ENCODE measurements at places on chromosomes 1 and 21.

GRCh38 chr1:4756851-4757580, 102.6 kb downstream of the AJAP1 start:
- no peak for DNase-seq

GRCh38 chr1:230855886-230856285, 12.4 kb downstream of the C1orf198 start:
- no peak for DNase-seq

GRCh38 chr1:157641177-157641576, 43.3 kb upstream of the FCRL4 start:
- DNase-seq: no peak

GRCh38 chr1:209613400-209614150, 30.1 kb downstream of the CAMK1G start:
- DNase-seq: no peak

DNA sequence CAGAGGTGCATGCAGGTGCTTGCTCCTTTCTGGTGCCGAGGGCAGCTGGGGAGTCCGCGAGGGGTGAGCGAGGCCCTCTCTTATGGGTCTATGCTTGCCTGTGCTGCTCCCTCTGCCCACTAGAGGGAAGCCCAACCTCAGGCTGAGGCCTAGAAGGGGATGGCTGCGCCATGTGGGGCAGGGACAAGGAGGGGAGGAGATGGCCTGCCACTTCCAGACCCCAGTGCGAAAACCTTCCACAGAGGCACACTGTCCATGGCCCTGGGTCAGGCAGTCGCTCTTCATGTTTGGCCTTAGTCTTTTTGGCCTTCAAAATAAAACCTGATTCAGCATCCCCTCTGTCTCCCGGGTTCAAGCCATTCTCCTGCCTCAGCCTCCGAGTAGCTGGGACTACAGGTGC, 14.0 kb downstream of the RHBG start:
- DNase-seq: peak; percentile 19

DNA sequence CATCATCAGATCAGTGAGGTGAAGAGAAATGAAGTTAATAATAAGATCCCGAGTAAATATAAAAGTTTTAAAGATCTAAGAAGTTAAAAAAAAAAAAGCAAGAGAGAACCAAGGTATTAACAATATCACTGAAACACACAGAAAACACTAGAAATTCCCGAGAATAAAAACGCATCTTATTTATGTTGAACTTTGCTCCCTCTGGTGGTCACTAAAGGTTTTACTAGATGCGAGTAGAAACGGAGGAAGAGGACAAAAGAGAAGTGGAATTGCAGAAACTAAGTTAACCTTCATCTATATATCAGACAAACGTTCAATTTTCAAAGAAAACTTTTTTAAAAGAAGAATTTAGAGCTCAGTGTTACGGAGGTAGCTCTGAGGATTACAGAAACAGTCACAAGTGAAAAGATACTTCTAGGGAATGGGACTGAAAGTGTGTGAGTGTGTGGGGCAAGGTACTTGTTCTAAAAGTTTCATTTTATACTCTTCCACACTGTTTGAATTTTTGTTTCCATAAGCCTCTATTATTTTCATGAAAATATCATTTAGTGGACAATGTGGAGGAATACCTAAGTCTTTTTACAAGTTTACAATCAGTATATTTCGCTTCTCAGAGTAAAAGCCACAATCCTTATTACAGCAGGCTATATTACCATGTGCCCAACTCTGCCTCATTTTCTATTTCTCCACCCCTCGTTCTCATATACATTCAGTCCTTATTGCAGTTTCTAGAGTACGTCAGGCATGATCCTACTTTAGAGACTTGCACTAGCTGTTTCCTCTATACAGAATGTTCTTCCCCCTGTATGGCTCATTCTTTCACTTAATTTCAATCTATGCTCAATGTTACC, 19.7 kb downstream of the ACBD6 start:
- DNase-seq: no peak

- no peak for DNase-seq
These were observed 4.2 kb downstream of the FMO1 start for GRCh38 chr1:171252482-171252881.

DNA sequence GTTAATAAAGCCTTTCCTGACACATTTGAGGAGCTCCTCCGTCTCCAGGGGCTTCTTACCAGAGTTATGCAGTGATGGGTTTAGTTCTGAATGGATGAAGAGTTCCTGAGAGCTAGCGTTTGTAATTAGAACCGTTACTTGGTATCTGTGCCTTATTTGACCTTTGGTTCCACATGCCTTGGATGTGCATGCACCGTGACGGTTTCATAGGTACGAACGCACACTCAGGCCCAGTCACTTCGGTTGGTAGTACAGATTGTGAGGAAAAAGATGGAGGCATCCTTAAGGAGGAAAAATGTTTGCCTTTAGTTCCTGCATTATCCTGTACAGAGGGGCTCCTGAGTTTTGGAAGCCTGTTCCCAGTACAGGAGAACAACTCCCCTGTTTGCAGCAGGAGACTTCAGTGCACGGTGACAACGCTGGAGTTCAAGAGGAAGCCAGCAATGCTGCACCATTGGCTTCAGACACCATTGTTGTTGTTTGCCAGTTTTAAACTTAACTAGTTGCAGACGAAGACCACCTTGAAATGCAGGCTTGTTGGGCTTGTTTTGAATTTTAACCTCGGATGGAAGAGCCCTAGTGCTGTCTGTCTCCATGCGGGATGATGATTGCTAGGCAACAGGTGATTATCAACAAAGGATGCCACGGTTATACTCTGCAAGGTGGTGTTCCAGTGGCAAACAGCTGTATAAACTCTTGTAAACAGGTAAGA, 8.2 kb downstream of the RBM15 start:
- DNase-seq: no peak

GRCh38 chr1:215476541-215476940, 90.6 kb upstream of the KCTD3 start:
- DNase-seq: no peak

- DNase-seq: no peak
These were observed 1.9 kb downstream of the AKR7A2 start for GRCh38 chr1:19310061-19310460.

DNA sequence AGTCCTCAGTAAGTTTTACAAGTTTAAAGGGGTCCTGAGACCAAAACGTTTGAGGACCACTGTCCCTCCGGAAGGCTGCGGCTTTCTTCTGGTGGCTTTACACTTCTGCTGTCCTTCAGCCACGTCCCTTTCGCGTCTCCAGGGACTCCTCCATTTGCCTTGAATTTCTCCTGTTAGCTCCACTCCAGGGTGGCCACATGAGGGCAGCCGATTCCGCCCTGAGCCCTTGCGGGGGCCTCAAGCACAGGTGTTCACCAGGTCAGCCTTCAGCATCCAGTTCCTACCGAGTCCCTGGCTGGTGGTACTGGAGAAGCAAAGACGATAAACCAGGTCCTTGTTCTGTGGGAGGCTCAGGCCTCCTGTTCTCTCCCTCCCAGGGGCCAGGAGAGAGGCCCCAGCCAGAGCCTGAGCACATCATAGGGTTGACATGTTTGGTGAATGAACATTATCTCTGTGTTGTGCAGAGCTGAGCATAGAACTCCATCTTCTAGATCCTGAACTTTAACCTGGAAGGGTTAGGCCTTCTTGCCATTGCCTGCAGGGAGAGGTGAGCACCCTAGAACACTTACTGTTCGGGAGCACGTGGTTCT, 27.4 kb upstream of the COQ8A start:
- no peak for DNase-seq

- no peak for DNase-seq
These were observed 5.4 kb downstream of the ZSWIM5 start for GRCh38 chr1:45200906-45201500.

DNA sequence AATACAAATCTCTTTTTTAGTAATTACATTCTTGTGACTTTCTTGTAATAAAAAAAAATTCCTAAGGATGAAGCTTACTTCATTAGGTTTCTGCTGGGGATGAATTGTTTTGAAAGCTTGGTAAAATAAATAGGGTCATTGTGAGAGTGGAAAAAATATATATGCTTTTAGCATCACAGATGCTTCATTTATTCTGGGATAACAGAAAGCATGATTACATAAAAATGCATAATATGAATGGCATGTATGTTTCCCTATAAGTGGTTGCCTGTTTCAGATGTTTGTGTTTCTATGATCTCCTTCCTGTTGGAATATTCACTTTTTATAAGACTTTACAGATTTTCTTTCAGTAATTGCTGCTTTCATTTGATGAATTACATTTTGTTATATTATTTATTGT, 42.3 kb downstream of the HMCN1 start:
- no peak for DNase-seq

GRCh38 chr1:50985094-50985493, 15.0 kb downstream of the CDKN2C start:
- no peak for DNase-seq

- DNase-seq: no peak
These were observed 392.9 kb downstream of the DSCAM start for GRCh38 chr21:40454057-40454456.

GRCh38 chr1:170395149-170395548, 136.8 kb upstream of the GORAB start:
- DNase-seq: no peak

DNA sequence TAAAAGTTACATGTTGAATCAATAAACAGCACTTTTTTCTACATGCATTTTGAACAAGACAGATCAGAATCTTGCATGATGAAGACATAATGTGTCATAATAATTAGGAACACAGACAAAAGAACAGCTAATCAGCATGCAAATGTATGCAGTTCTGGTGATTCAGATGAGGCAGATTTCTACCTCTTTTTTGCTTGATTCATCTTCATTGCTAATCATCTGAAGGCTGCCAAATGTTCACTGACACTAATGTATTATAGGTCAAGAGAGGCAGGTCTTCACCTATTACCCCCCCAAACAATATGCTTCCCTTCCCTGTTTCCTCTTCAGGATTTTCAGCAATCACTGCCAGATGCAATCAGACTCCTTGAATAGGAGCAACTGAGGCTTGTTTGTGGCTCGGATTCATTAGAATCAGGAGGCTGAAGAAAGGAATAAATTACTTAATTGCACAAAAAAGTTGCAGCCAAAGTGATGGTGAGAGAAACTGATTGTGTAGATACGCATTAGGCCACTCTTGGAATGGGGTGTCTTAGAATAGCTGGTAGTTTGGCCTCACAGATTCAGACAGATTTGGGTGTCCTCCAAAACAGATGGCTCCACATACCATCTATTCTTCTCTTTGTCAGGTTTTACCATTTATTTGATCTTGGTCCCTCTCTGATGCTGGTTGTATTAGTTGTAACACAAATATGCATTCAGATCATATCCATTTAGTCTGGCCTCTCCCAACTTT, 275.4 kb downstream of the RPS6KC1 start:
- no peak for DNase-seq

- DNase-seq: no peak
These were observed 77.0 kb upstream of the FGGY start for GRCh38 chr1:59219916-59220315.

DNA sequence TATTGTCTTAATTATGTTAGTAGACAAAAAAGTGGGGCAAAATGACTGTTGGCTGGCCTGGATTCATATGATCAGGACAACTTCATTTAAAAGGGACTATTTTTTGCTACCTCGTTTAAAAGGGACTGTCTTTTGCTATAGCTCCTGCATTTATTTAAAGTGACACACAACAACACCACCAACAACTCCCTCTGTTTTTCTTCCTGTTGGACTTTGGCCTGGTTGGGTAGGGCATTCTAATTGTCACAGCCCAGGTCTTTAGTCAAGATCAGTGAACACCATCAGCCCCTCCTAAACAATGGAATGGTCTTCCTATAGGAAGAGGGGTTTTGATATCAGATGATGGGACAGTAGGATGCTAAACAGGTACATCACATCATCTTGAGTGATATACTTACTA, 241.8 kb downstream of the GPR52 start:
- no peak for DNase-seq

DNA sequence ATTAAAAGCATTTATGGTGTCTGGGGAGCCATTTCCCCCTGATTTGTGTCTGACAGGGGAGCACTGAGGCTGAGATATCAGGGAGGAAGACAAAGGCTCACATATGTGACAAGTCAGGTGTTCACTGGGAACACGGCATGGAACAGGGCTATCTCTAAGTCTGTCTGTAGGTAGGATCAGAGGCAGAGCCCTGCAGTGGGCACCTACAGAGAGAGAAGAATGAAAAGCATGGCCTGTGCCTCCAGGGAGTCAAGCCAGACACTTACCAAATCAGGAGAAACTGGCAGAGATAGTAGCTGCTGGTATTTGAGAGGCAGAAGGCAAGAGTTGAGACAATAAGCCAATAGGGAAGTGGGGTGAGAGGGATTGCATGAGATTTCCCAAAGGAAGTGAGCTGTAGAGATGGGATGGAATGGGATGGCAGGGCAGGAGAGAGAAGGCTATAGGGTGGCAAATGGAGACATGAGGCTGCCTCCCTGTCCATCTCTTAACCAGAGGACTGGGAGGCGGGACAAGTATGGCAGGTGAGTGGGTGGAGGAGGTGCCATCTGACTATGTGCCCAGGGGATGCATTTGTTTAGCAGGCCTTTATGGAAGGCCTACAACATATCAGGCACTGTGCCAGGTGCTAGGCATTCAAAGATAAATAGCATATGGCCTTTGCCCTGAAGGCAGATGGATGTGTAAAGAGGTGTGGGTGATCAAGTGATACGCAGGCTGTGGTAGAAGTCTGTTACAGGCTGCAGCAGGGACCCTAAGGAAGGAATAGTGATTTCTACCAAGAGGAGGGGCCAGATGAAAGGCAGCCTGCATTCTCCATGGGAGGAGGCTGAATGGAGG, 136.2 kb upstream of the IPO9 start:
- no peak for DNase-seq

GRCh38 chr1:152048416-152049009, 11.7 kb upstream of the S100A11 start:
- peak; percentile 44 for DNase-seq

- no peak for DNase-seq
These were observed 113.6 kb downstream of the SIK1 start for GRCh38 chr21:43313221-43313938.

DNA sequence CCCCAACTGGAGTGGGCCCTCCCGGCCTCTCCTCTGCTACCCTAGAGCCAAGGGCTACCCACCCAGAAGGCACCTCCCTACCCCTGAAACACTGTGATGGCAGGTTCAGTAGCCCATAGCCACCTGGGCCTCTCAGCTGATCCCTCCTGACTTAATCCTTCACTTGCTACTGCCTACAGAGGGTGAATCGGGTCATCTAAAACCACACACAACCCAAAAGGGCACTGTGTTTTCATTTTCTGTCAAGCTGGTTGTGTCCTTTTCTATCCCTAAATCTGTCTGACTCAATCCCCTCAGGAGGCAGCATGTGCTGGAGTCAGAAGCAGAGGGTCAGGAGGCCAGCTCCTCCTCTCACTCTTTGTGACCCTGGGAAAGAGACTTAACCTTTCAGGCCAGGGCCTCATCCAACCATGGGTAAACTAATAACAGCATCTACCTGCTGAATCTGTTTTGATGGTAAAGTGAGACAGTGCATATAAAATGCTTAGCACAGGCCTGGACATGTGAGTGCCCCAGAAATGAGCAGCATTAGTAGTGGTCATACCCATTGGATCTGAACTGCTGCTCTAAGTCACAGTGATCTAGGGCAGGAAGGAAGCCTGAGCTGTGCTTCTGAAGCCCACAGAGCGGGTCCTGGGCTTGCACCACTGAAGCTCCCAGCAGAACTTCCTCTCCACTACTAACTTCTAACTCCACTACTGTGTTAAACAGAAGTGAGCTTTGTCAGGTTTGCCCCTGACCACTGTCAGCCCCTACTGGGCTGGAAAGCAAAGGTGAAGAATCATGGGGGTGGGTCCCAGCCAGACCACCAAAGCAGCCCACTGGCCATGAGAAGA, 11.0 kb downstream of the PMVK start:
- DNase-seq: no peak

Data from activated CD8-positive, alpha-beta memory T cell treated with anti-CD3 and anti-CD28 coated beads for 1 hour (primary cell).